Activated T-helper 2 cell treated with anti-CD3 and anti-CD28 coated beads, Interferon-gamma antibody, Interleukin-2, Interleukin-4, amounts not matched to agents 10 μg/mL and 5 μg/mL and 100 μg/mL, durations not matched to agents 14 hours and 24 hours and 36 hours (primary cell): ENCODE measurements at places on chromosomes 4 and X.

DNA sequence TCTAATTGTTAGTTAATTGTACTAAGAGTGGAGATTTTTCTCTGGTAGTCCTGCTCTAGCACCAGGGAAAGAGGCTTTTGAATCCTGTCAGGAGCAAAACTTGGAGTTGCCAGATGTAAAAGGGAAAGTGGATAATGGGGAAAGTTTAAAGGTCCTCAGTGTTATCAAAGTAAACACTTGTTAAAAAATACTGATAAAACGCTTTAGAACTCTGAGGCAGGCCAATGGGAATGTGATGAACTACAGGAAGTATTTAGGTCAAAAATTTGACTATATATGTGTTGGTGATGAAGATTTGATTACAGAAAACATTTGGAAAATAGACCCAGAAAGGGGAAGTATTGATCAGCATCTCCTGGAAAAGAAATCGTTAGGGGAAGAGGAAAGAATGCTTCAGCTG lies 32.8 kb downstream of the SERPINA7 start:
- no peak for DNase-seq

GRCh38 chrX:57155171-57155570 lies 18.0 kb upstream of the SPIN2A start:
- no peak for DNase-seq

- DNase-seq, result no peak
These were observed 428.9 kb downstream of the EPHA5 start for GRCh38 chr4:65241257-65241997.

GRCh38 chrX:44343412-44344141 lies at the start of gene EFHC2:
EFHC2 (minus strand) TSS chrX:44343672; CDS start chrX:44343588, 84 bp downstream.
- DNase-seq, result peak; percentile 20

DNA sequence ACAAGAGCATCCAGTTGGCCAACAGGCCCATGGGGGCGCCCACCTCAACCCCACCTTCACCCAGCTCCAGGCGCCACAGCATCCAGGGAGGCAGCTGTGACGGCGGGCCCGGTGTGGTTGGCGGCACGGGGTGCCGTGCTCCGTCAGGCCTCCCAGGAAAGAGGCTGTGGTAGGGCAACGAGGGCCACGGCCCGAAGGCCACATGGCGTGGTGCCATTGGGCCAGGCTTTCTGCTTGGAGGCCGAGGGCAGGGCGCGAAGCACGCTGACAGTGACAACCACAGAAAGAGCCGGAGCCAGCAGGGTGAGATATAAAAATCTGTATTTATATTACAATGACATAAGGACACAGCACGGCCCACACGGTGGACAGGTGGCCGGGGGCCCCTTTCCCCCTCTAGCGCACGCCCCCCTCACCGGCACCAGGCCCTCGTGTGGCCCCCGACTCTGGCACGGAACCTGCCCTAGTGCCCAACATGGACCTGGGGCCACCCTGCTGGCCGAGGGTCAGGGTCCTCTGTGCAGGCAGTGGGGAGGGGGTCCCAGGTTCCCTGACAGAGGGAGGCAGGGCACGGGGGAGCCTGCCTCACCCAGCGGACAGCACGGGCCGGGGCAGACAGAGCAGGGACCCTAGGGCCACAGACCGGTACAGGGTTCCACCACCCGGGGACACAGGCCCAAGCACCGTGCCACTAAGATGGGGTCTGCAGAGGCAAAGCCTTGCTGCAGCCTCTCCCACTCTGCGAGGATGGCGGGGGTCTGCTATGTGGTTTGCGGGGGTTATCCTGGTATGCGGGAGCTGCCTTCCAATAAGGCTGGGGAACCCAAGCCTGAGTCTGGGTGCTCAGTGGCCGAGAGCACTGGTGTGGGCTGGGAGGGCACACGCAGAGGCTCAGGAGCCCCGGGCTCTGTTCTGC lies 5.5 kb upstream of the HAUS3 start:
- no peak for DNase-seq

DNA sequence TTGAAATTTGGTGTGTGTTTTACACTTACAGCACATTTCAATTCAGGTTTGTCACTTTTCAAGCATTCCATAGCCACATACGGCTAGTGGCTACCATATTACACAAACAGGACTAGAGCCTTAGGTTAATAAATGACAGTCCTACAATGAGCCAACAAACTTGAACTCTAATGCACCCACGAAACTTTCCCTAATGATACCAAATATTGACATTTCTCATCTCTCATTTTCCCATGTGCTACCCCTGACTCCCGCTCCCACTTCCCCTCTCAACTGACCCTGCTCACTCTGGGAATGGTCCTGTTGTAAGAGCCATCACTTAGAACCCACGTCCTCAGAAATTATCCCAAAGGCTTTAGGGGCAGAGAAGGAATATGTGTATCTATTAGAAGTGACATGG lies 4.9 kb upstream of the TLR10 start:
- DNase-seq, result no peak

- DNase-seq, result no peak
These were observed 1.1 kb downstream of the UVSSA start for GRCh38 chr4:1348014-1348513.

- no peak for DNase-seq
These were observed 17.5 kb upstream of the C4orf36 start for GRCh38 chr4:86909546-86910295.

GRCh38 chrX:107825698-107826237 lies at the start of gene MID2:
MID2 (plus strand) TSS chrX:107825866; CDS start chrX:107826427, 561 bp downstream.
- DNase-seq, result peak; percentile 21

- no peak for DNase-seq
These were observed 54.7 kb downstream of the AMER1 start for GRCh38 chrX:64150775-64151174.

DNA sequence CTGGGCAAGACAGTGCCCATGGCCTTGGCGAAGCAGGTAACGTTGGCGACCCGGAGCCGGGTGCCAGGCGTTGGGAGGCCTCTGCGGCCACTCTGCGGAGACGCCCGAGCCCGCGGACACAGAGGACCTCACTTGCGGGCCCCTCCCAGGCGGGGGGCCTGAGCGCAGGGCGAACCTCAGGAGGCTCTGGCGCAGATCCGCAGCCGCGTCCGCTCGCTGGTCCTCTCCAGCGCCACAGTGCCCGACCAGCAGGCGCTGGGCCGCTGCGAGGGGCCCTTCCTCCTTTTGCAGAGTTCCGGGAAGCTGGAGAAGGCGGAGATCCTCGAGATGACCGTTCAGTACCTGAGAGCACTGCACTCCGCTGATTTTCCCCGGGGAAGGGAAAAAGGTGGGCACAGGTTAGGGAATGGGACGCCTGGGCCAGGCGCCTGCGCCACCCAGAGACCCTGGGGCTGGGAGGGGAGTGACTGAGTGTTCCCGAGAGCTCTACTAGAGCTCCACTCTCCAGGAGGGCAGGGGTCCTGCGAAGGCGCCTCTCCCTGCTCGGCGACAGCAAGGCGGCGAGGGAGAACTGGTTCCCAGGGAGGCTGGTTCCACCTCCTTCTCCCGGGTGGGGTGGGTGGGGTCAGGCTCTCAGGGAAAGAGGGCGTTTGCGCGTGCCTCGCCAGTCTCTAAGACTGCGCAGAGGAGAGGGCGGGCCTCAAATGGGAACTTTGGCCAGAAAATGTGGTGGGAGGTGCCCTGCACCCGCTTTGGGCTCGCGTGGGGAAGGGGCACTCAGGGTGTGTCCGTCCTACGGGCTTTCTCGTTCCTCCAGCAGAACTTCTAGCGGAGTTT lies 1.4 kb downstream of the HELT start:
- no peak for DNase-seq
